Fibroblast of mammary gland (primary cell): ENCODE measurements at places on chromosomes 2 and 18.
A peak's percentile ranks its signal among the peaks of the same experiment; 100 is the strongest.

DNA sequence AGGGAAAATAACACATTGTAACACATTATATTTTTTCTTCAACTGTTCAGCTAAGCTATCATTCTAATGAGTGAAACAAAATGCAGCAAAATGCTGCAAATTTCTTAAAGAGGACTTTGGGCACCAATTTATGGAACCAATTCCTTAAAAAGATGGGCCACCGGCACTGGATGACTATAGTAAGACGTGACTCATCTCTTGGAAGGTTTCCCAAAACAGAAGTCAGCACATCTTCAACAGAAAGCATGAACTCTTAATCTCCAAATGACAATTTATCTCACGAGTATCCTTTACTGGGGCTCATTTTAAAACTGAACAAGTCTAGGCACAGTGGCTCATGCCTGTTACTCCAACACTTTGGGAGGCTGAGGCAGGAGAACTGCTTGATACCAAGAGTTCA, 213.4 kb downstream of the CDH20 start:
- DNase-seq: peak; percentile 91

- DNase-seq: peak; percentile 100
Observed at GRCh38 chr2:215528555-215528954, 92.7 kb upstream of the FN1 start.

DNA sequence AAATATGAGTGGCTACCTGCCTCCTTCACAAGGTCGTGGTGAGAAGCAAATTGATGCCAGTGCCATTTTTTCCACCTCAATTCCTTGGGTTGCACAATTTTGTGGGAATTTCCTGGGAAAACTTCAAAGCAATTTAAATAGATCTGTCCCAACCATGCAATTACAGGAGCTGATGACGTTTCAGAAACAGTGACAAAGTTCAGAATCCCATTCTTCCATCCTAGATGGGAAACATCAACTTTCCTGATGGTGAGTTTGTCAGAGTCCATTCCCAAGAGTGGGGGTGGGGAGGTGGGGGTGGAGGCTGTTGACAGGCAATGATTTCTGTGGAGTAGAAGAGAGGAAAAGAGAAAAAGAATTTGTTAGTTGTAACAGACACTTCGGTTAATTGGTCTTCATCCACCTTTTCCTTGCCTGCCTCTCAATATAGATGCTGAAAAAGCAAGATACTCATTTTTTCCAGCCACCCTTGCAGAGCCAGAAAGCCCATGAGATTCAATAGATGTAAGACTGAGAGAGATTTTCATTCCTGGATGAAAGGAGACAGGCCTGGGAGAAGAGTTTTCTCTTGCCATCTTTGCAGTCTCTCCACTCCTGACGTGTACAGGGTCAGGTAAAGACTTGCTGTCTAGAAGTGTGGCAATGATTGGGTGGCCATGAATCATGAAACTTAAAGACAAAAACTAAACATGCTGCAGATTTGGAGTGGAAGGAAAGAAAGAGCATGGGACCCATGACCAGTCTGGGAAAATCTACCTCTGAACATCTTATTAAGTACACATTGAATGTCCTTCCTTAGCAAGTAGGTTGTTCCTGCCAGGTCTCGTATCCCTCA, 47.3 kb downstream of the SOCS6 start:
- DNase-seq: peak; percentile 28

DNA sequence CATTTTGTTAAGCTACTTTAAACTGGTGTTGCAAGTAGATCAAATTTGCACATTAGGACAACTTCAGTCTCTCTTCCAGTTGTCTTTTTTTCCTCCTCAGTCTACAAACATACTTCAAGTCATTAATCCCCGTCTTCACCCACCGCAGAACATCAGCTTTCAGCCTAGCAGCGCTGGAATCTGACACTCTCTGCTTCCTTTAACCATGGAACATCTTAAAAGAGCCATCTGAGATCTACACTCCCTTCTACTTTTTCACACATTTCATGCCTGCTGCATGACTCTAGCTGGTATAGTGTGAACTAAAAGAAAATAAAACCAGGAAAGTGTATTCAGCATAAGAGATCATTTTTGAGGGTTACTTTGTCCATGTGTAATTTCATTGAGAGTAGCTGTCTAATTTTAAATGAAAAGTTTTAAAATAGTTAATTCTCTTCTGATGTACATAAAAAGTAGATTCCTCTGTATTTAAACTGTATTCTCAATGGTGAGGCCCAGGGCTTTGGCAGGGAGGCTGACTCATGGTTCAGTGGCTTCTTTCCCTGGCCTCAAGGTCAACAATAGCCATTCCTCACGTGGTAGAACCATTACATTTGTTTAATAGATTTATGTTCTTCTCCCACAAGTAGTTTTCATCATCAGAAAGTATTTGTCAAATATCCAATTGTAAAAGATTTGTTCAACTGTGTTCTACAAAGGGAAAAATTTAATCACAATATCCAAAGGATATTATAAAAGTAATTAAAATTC, 16.5 kb downstream of the SGPP2 start:
- peak; percentile 75 for DNase-seq

- no peak for DNase-seq
Observed at GRCh38 chr18:46705521-46705920, 48.5 kb upstream of the LOXHD1 start.

DNA sequence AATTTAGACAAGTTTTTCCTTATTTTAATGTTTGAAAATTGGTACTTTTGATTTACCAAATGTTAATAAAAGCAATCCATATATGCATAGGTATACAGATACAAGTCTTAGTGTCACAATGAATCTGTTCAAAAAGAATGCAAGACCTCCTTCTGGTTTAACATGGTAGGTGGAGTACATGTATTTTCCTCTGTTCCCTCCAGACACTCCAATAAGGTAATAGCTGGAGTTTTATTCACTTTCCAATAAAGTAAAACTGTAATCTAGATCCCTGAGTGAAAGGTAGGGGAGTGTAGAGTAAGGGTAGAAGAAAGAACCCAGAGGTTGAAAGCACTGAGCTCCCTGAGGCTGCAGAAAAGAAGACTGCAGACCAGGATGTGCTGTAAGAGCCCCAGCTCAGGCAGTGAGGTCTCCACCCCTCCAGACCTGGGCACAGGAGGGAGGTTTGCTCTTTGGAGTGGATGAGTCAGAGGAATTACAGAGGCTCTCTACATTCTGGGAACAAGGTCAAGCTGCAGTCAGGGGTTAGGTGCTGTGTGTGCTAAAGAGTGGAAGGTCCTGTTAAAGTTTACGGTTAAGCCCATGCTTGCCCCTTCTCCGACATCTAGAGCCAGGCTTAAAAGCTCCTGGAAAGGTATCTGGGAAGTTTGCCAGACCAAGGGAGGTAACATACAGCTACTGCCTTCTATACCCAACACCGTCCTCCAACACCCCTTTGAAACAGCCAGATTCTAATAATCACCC, 27.6 kb upstream of the STAT1 start:
- DNase-seq: peak; percentile 77

GRCh38 chr2:207448006-207448405, 81.8 kb upstream of the CREB1 start:
- no peak for DNase-seq

- DNase-seq: peak; percentile 8
Observed at GRCh38 chr2:99450199-99450598, 39.6 kb downstream of the REV1 start.

GRCh38 chr2:201959626-201960025, 74.0 kb upstream of the FZD7 start:
- no peak for DNase-seq

- no peak for DNase-seq
Observed at GRCh38 chr2:191738667-191739066, 60.7 kb downstream of the NABP1 start.

- DNase-seq: peak; percentile 86
Observed at GRCh38 chr2:220104871-220105351, 477.5 kb downstream of the SLC4A3 start.

GRCh38 chr2:64661741-64662169, 8.0 kb upstream of the SERTAD2 start:
- no peak for DNase-seq

- DNase-seq: no peak
Observed at GRCh38 chr2:66682476-66682875, 247.6 kb downstream of the MEIS1 start.

GRCh38 chr18:598124-598589, 1.4 kb downstream of the CLUL1 start:
- no peak for DNase-seq

- DNase-seq: no peak
Observed at GRCh38 chr2:221708902-221709301, 136.8 kb upstream of the EPHA4 start.

DNA sequence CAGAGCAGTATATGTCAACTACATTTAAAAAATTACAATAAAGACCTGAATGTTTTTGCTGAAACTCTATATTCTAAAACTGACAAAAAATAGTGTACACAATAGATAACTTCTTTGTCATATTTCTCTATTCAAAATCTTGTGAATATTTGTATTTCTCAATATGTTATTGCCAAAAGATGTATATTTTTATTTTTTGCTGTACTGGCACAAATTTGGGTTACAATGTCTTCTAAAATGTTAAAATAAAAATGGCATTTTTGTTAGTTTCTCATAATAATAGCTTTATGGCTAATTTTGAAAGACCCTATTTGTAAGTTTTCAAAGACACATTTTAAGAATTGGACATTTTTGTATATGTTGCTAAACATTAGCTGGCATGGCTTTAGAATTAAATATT, 630 bp upstream of the ARHGEF33 start:
- no peak for DNase-seq

DNA sequence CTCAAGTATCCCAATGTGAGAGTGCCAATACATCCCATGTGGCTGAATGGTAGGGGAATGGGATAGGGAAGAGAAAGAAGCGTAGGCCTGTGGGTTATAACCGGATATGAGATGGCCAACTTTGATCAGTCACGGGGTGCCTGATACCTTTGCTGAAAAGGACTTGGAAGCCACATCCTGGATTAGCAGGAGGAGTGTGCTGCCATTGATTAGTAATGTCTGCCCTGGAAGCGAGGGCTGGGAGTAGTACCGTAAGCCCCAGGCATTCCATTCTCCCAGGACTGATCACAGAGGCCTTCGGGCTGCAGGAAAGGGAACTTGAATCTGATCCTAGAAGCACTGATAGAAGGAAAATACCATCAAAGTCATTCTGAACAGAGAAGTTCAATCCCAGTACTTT, 218.5 kb downstream of the TFCP2L1 start:
- no peak for DNase-seq
